ENCODE measurements at places on chromosomes 7 and 10.

DNA sequence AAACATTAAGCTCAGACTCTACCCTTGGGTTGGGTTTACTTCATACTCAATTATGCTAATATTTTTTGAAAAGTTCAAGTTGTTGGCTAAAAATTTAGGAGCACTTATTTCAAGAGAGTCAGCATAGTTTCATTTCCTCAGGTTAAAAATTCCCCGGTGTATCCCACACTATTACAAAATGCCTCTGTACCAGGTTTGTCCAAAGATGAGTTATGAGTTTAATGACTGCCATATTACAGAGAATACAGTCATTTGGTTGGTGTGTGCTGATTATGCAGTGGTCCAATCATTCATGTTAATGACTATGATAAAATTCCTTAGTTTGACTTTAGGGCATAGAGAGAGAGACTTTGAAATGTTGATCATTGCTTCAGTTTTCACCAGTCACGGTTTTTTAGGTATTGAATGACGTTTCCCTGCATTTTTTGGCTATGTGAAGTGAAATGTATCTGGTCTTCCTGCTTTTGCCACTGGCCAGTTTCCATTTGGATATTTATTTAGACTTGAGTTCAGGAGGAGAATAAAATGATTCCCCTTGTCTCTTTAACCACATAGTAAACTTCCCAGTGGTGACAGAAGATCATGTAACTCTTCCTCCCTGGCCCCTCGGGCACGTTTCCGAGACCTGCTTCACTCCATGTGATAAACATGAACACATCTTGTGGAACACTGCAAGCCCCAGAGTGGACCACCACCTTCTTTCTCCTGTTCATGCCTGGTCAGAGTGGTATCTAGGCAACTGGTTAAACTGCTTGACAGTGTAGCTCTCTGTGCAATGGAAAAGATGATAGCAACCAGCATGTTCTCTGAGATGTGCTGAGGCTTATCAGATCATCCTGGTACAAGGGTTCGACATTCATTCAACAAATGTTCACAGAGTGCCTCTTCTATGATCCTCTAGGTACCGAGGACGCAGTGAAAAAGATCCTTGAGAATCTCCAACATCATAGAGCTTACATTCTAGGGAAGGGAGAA lies 153.6 kb downstream of the CACNB2 start:
- no peaks in the 10 kb centered on the region for H3K27me3 ChIP-seq
- H3K36me3 ChIP-seq, result no peaks in the 10 kb centered on the region
- no peaks in the 10 kb centered on the region for H3K4me1 ChIP-seq
- peak; percentile 31 for DNase-seq

DNA sequence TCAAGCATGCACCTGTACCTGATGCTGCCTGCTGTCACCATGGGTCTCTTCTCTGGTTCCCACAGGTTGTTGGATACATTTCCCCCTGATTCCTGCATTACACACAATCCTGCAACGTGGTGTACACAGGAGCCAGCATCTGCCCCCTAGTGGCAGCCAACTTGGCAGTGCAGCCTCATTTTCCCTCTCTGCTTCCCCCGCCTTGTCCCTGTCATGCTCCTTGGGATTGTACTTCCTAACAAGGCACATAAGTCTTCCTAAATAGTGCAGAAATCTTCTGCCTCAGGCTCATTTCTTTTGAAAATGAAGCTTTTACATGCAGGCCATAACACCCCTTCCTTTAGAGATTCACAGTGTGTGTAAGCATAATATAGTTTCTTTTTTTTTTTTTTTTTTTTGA lies 387.5 kb downstream of the CCSER2 start:
- no peaks in the 10 kb centered on the region for H3K27me3 ChIP-seq
- no peaks in the 10 kb centered on the region for H3K36me3 ChIP-seq
- no peaks in the 10 kb centered on the region for H3K4me1 ChIP-seq
- no peak overlapping the region for H3K4me3 ChIP-seq

DNA sequence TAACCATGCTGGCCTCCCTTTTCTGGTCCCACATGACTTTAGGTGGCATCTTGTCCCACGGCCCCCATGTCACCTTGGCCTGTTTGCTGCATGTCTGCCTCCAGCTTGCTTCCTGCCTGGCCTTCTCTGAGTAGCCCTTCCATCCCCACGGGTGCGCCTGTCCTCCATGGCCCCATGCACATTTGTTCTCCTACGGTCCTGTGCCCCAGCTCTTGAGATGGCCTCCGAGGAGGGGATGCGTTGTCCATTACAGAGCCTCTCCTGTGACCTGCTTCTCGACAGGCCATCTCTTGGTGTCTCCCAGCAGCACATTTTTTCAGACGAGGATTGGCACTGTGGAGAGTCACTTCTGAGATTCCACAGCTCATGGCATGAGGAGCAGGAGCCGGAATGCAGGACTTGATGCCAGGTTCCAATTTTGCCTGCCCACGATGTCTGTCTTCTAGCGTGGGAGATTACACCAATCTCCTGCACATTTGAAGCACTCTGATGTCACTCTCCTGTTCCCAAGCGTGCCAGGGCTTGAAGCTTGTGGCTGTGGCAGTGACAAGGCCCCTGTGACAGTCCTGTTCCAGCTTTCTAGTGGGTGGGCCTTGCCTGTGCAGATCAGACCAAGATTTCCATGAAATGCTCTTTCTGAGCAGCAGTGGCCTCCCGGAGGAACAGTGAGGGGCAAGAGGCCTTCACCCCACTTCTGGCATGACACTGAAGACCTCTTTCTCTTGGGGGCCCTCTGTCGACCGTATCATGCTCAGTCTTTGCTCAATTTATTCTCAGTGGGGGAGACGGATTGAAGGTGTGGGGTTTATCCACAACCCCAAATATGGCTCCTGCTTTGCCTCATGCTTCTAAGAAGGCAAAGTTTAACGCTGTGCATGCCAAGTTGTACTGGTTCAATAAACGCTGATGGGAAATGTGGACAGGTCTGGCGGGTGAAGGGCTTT lies 13.4 kb downstream of the WDFY4 start:
- no peak for DNase-seq
- no peaks in the 10 kb centered on the region for H3K27me3 ChIP-seq
- H3K4me3 ChIP-seq, result no peak overlapping the region
- H3K36me3 ChIP-seq, result peaks cover 28% of the 10 kb centered on the region
- peaks cover 35% of the 10 kb centered on the region for H3K4me1 ChIP-seq
- no peak overlapping the region for H3K27ac ChIP-seq

DNA sequence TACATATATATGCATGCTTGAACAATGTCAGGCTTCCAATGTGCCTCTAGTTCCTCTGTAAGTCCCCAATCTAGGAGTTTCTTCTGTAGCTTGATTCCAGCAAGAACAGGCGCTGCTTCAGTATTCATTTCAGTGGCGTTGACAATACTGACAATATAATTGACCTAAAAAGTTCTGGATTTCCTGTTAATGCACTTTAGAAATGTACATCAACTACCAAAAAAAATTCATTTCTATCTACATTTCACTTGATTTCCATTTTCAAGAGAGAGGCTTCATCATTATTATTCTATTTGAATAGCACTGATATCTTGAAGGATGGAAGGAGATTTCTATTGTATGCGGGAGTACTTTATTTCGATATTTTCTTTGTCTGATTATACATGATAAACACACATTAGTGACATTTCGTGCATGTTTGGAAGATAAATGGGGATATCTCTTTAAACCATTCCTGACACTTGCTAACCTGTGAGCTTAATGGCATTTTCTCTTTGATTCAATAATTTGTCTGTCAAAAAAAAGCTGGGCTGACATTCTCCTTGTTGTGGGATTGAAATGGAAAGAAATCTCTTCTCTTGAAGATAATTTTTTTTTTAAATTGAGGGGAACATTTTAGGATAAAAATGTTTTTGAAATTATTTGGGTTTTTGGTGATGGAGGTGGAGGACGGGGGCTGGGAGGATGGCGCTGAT lies 568.2 kb downstream of the LRMDA start:
- H3K4me1 ChIP-seq, result no peaks in the 10 kb centered on the region
- H3K27me3 ChIP-seq, result no peaks in the 10 kb centered on the region
- no peak overlapping the region for H3K4me3 ChIP-seq
- no peak overlapping the region for H3K27ac ChIP-seq
- DNase-seq, result no peak

DNA sequence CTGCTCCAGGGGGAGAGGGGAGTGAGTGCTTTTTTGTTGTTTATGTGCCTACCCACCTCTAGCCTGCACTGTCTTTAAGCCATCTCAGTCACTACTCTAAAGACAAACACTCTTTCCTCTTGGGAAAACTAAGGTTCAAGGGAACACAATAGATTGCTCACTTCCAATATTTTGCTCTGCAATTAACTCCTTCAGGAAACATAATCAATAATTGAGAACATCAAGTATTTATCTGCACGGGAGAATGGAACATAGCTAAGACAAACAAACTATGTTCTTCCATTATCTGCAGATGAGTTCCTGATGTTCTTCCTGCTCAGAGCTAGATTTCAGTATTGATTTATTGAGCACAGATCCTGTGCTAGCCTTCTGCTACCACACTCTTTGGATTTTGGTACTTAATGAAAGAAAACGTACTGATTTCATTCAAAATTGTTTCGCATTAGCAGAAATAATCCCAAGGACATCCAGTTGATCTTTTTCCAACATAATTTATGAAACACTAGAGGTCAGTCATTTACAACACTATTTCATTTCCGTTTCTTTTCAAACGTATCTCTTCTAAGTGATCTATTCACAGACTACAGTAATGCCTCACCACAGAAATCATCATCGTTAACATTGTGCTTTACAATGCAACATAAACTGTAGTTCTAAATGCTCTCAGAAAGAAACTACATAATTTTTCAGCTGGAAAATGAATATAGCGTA lies 8.3 kb downstream of the NEBL start:
- no peaks in the 10 kb centered on the region for H3K4me1 ChIP-seq
- no peak overlapping the region for H3K4me3 ChIP-seq
- no peak for DNase-seq
- H3K27me3 ChIP-seq, result no peaks in the 10 kb centered on the region
- no peaks in the 10 kb centered on the region for H3K36me3 ChIP-seq
- no peak overlapping the region for H3K27ac ChIP-seq

- no peaks in the 10 kb centered on the region for H3K36me3 ChIP-seq
- no peak for DNase-seq
- H3K27me3 ChIP-seq, result no peaks in the 10 kb centered on the region
- no peaks in the 10 kb centered on the region for H3K4me1 ChIP-seq
- no peak overlapping the region for H3K4me3 ChIP-seq
- H3K27ac ChIP-seq, result no peak overlapping the region
These were observed 47.2 kb downstream of the VAX1 start for GRCh38 chr10:117090834-117091233.

- no peak overlapping the region for H3K27ac ChIP-seq
- no peak for DNase-seq
- no peak overlapping the region for H3K4me3 ChIP-seq
- H3K4me1 ChIP-seq, result no peaks in the 10 kb centered on the region
- H3K36me3 ChIP-seq, result no peaks in the 10 kb centered on the region
These were observed 36.8 kb upstream of the ANK3 start for GRCh38 chr10:60426425-60426824.

DNA sequence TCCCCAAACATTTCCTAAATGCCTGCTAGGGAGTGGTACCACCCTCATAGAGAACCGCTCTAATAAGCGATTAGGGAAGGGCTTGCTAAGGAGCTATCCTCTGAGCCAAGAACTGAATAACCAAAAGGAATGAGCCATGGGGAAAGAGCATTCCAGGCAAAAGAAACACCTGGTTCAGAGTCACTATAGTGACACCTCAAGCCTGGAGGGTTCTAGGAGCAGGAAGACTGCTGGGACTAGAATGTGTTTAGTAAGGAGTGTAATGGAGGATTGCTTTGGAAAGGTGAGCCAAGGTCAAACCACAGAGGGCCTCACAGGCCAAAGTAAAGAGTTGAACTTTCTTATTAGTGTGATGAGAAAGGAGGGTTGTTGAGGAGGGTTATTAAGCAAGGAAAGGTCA lies 38.7 kb upstream of the NRBF2 start:
- H3K4me1 ChIP-seq, result no peaks in the 10 kb centered on the region
- H3K36me3 ChIP-seq, result no peaks in the 10 kb centered on the region
- H3K27me3 ChIP-seq, result no peaks in the 10 kb centered on the region
- H3K27ac ChIP-seq, result no peak overlapping the region
- DNase-seq, result no peak

DNA sequence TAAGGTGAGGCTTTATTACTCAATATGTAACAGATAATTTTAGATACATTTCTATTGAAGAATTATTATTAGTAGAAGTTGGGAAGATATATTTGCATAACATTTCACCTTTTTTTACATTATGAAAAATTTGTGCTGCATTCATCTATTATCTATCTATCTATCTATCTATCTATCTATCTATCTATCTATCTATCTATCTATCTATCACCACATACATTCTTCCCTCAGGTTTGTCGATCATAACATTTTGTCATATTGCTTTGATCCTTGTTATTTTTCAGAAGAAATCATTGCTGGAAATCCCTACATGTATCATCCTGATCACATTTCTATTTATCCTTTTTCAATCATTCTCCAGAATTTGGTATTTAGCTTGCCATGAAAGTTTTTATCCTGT lies 49.3 kb upstream of the CALCR start:
- H3K27me3 ChIP-seq, result no peaks in the 10 kb centered on the region
- no peaks in the 10 kb centered on the region for H3K4me1 ChIP-seq
- H3K27ac ChIP-seq, result no peak overlapping the region
- H3K4me3 ChIP-seq, result no peak overlapping the region

- H3K27me3 ChIP-seq, result no peaks in the 10 kb centered on the region
- DNase-seq, result no peak
- no peaks in the 10 kb centered on the region for H3K36me3 ChIP-seq
- no peak overlapping the region for H3K4me3 ChIP-seq
- no peaks in the 10 kb centered on the region for H3K4me1 ChIP-seq
- no peak overlapping the region for H3K27ac ChIP-seq
These were observed 275.7 kb downstream of the XPNPEP1 start for GRCh38 chr10:109647627-109648026.

- H3K36me3 ChIP-seq, result no peaks in the 10 kb centered on the region
- H3K4me3 ChIP-seq, result peak overlapping the region; percentile 63
- H3K27ac ChIP-seq, result peak overlapping the region; percentile 69
These were observed 919 bp downstream of the MAFK start for GRCh38 chr7:1531263-1531978.

- H3K27ac ChIP-seq, result no peak overlapping the region
- no peak overlapping the region for H3K4me3 ChIP-seq
- no peaks in the 10 kb centered on the region for H3K4me1 ChIP-seq
- DNase-seq, result no peak
- H3K36me3 ChIP-seq, result no peaks in the 10 kb centered on the region
- H3K27me3 ChIP-seq, result no peaks in the 10 kb centered on the region
These were observed 517.1 kb upstream of the ANKRD30A start for GRCh38 chr10:36608251-36608650.

DNA sequence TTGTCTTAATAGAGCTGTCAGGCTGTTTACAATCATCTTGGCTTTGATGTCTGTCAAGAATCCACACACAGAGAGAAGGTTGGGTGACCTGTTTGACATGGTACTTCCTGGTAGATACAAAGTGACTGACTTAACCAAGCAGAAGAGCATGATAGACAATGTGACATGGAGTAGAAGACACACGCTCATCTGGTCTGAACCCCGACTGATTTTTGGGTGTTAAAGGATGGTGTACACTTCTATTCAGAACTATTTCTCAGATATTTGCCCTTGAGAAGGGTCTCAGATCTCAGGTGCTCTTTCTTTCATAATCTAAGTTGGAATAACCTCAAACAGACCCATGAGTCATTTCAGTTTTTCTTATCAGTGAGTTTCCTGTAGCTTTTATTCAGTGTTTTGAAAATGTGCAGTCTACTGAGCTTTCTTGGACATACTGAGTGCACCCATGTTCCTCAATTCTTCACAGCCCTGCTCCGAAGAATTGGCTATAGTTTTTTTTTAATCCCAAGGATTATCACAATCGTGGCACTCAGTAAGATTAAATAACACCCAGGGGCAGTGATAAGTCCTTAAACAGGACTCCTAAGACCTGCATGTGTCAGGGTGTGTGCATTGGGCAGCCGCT lies 46.4 kb upstream of the NXPH1 start:
- H3K4me3 ChIP-seq, result 0 out of 2 replicates have a peak overlapping the region, but pooled peaks have one; percentile 11
- H3K27ac ChIP-seq, result peak overlapping the region; percentile 46
- H3K36me3 ChIP-seq, result no peaks in the 10 kb centered on the region
- peaks cover 21% of the 10 kb centered on the region for H3K4me1 ChIP-seq

All from GM12878 (cell line).